Stimulated activated CD8-positive, alpha-beta memory T cell treated with anti-CD3 and anti-CD28 coated beads, Interleukin-2, amount 100 ng/mL, for 1 hour (primary cell): ENCODE measurements at places on chromosomes 5 and 9.

GRCh38 chr5:74199436-74200210, 440.9 kb downstream of the ENC1 start:
- DNase-seq = no peak

DNA sequence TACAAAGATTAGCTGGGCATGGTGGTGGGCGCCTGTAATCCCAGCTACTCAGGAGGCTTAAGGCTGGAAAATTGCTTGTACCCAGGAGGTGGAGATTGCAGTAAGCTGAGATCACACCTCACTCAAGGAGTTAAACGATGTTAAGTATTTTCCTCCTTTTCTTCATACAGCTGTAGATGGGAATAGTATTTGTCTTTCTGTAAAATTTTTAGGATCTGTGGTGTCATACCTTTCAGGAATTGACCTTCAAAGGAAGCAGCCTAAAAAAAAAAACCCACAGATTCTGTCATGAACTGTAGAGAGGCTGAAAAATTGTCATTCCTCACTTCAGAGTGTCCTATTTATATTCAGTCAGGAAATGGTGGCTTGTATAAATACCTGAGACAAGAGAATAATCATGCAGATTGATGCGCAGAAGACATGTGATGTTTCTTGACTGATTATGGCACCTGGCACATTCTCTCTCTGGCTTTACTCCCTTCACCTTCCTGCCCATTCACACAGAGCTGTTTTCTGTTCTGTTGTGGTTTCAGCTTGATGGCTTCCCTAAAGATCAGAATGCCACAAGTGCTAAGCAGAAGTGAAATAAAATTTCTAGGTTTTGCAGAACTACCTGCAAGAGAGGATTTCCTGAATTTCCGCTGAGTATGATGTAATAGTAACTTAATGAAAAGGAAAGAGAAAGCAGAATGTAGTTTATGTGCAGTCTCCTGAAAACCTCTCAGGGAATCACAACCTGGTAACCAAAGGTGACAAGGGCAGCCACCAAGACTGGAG, 3.8 kb downstream of the IFNA1 start:
- DNase-seq = no peak

- DNase-seq = no peak
These were observed 1.6 kb upstream of the GALT start for GRCh38 chr9:34644766-34645314.

GRCh38 chr5:74244406-74244805, 396.1 kb downstream of the ENC1 start:
- no peak for DNase-seq

- no peak for DNase-seq
These were observed 56.6 kb upstream of the LMNB1 start for GRCh38 chr5:126720369-126720768.

DNA sequence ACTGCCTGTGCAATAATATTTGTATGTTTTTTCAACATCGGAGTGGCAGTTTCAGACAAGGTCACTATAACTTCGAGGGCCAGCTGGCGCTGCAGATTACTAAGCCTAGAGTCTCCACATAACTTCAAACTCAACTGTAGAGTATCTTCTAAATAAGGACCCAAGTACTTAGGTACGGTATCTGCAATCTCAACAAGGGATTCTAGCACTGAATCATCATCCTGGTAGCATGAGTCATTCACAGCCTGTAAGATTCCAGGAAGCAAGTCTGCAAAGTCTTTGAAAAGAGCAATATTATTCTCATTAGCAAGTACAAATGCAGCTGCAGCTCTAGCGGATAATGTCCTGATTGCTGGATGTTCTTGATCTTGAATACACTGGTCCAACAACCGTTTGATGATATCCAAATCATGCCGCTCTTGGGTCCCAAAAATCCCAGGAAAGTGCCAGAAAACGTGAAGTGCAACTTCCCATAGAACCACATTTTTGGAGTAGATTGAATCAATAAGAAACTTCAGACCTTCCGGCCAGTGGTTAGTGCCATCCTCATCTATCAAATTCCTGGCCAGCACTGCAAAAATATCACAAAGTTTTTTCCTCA, 654 bp downstream of the RANBP6 start:
- DNase-seq = no peak

- DNase-seq = no peak
These were observed 1167.6 kb downstream of the CDH12 start for GRCh38 chr5:21685522-21685921.

DNA sequence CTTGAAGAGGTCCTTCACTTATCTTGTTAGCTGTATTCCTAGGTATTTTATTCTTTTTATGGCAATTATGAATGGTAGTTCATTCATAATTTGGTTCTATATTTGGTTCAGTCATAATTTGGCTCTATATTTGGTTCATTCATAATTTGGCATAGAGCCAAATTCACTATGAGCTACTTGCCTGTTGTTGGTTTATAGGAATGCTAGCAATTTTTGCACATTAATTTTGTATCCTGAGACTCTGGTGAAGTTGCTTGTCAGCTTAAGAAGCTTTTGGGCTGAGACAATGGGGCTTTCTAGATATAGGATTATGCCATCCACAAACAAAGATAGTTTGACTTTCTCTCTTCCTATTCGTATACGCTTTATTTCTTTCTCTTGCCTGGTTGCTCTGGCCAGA, 142.2 kb downstream of the PLCXD3 start:
- no peak for DNase-seq

- DNase-seq = no peak
These were observed 169.0 kb downstream of the TRIM32 start for GRCh38 chr9:116855881-116856662.

GRCh38 chr9:94174164-94174563, 84.9 kb upstream of the ZNF169 start:
- DNase-seq = no peak

DNA sequence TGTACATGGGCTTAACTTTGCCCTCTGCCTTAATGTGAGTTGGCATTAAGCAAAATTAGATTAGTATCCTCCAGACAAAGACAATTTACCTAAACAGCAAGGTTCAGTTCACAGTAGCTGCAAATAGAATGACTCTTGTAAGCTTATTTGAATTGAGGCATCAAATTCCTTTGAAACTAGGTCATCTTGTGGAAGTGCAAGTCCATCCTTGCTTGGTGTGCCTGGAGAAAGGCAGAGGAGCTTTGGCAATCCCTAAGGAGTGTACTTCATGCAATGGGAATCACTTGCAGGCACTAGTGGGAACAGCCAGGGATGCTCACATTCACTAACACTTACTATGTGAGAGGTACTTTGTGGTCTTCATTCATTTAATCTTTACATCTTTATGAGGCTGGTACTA, 118.3 kb downstream of the DRD1 start:
- no peak for DNase-seq

DNA sequence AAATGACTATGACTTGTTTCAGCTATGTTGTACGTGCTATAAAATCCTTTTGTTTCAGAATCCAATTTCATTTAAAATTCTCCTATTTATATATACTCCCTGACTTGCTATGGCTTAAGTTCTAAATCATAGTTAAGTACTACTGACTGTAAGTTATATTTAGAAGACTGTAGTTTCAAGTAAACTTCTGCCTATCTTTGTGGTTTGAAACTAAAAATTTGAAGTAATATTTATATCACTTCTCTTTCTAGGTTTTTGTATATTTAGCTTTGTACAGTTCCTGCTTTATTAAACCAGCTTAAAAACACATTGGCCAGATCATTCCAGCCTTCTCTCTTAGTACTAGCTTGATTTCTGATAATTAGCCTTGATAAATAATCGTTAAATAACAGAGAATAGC, 196.3 kb downstream of the MLLT3 start:
- no peak for DNase-seq

DNA sequence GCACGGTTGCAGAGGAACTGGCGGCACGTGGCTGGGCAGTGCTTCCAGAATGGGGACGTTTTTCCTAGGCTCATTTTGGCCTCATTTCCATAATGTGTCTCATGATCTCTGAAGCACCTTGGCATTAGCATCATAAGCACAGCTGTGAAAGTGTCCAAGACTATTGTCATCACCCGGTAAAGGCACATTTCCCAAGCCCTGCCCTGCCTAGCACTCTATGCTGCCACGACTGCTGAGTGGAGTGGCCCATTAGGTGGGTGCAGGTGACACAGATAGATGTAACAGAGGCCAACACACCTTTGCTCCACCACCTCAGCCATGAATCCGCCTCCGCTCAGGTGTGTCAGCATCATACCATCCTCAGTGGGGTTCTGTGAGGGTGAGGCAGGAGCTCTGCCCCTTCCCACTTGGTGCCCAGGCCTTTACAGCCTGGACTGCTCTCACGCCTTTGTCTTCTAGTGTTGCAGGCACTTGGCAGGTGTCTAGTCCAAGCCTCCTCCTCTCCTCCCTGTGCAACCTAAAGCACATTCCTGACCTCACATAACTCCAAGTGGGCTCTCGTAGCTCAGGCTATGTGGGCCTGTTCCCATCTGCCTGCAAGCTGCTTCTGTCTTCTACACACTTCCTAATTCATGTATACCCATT, 213.0 kb downstream of the FSTL4 start:
- no peak for DNase-seq

DNA sequence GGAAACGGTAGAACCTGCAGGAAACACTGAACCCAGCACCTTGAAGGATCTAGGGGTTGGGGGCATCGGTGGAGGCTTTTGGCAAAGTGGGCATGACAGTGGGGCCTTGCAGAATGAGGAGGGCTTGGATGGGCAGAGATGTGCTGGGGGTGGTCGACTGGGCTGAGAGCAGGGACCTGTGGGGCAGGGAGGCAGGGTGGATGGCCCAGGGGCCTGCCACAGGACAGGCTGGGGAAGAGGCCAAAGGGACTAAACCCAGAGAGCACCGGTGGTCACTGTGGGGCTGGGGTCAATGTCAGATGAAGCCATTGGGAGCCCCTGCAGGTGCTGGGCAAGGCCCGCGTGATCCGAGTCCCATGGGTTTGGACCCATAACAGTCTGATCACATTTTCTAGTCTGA, 175.3 kb downstream of the DAB2IP start:
- DNase-seq = no peak

DNA sequence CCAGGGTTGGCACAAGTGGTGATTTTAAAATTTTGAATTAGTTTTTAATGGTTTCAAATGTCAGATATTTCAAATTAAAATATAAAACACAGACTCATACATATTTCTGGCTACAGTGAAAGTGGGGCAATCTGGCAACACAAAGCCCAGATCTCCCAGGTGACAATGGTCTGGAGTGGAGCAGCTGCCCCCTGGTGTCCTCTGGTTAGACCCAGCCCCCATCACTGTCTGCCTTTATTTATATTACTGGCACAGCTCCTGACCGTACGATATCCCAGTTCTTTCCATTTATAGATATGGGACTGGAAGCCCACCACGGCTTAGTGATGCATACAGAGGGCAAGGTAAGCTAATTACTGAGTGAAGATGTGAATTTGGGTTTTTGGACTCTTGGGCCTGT, 37.3 kb downstream of the MACIR start:
- DNase-seq = no peak

- DNase-seq = no peak
These were observed 223.4 kb upstream of the PRR16 start for GRCh38 chr5:120240706-120241105.

- no peak for DNase-seq
These were observed 39.5 kb downstream of the LARP1 start for GRCh38 chr5:154794525-154795234.
